ENCODE measurements at places on chromosomes 11 and 22. TPM values are rescaled to one million over a fixed set of nuclear protein-coding genes. Genes with fewer than 3 reads are reported as not detected.
A peak's percentile ranks its signal among the peaks of the same experiment; 100 is the strongest.

DNA sequence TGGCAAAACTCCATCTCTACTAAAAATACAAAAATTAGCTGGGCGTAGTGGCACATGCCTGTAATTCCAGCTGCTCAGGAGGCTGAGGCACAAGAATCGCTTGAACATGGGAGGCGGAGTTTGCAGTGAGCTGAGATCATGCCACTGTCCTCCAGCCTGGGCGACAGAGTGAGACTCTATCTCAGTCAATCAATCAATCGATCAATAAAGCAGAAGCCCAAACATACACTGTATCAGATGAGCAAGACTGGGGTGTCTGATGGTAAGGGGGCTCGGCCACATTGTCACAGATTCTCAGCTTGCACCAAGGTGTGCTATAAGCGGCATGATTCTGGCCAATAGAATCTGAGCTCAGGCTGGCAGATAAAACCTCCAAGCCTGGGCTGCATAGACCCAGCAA is 261.1 kb downstream of the BUD13 start:
- no peaks in the 10 kb centered on the region for H3K4me1 ChIP-seq
- no peak for DNase-seq
- H3K4me3 ChIP-seq, result no peak overlapping the region
- H3K27ac ChIP-seq, result no peak overlapping the region

DNA sequence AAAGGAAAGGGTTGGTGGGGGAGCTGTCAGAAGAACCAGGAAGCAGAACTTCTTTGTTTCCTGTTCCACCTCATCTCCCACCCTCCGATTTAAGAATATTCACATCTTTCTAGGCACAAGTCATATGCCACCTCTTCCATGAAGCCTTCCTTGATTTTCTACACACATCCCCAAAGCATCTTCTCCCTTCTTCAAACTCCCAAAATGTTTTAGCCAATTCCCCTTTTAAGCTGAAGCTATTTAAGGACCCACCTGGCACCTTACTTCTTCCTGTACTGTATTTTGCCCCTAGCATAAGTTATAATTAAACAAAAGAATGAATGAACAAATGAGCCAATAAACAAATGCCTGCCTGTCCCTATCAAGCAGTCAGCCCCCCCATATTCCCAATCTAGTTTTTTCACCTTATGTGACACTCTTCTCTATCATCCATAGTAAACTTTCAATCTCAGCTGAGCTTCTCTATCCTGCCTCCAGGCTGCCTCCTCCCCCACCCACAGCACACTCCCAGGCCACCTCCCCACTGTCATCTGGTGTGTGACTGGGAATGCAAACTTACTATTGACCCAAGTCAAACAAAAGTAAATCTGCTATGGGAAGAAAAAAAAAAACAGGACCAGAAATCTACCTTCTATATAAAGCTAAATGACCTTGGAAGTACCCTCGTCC is 3.9 kb downstream of the TNKS1BP1 start:
- no peak overlapping the region for H3K4me3 ChIP-seq
- no peak for DNase-seq
- no peaks in the 10 kb centered on the region for H3K27me3 ChIP-seq
- peaks cover 51% of the 10 kb centered on the region for H3K36me3 ChIP-seq
- H3K4me1 ChIP-seq, result peaks cover 49% of the 10 kb centered on the region
- H3K27ac ChIP-seq, result no peak overlapping the region

GRCh38 chr22:30922151-30922611 is 46.4 kb downstream of the MORC2 start:
- H3K36me3 ChIP-seq, result peaks cover 17% of the 10 kb centered on the region
- H3K27ac ChIP-seq, result no peak overlapping the region
- DNase-seq, result no peak

DNA sequence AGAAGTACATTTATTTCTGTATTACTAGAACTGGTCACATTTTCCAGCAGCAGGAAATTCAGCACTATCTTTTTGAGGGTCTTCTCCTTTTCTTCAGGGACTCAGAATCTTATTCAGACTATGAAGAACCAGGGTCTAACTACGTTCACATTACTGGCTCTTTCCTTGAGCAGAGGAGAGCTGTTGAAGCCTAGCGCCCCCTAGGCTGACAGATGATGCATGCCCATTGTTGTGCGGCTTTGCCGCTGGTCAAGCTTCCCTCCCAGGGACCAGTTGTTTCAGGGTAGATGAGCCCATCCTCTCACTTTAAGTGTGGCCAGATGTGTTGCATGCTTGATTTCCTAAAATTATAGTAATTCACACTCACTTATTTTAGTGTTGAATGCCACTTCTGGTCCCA is 168.2 kb upstream of the PDGFD start:
- no peaks in the 10 kb centered on the region for H3K4me1 ChIP-seq
- no peak overlapping the region for H3K4me3 ChIP-seq
- H3K27ac ChIP-seq, result no peak overlapping the region
- no peaks in the 10 kb centered on the region for H3K27me3 ChIP-seq
- DNase-seq, result no peak
- H3K36me3 ChIP-seq, result no peaks in the 10 kb centered on the region

GRCh38 chr11:124834526-124835180 is 30.6 kb upstream of the ROBO3 start:
- no peaks in the 10 kb centered on the region for H3K36me3 ChIP-seq
- H3K4me1 ChIP-seq, result 0 out of 2 replicates have a peak, but pooled peaks cover 5% of the 10 kb centered on the region
- H3K27me3 ChIP-seq, result peaks cover 10% of the 10 kb centered on the region

GRCh38 chr11:1988667-1989317 is 8.8 kb downstream of the H19 start:
- H3K27me3 ChIP-seq, result no peaks in the 10 kb centered on the region
- H3K4me1 ChIP-seq, result no peaks in the 10 kb centered on the region
- DNase-seq, result peak; percentile 18
- H3K36me3 ChIP-seq, result no peaks in the 10 kb centered on the region
- no peak overlapping the region for H3K4me3 ChIP-seq
- no peak overlapping the region for H3K27ac ChIP-seq

GRCh38 chr11:15929371-15929901 is 426.9 kb downstream of the SOX6 start:
- no peaks in the 10 kb centered on the region for H3K36me3 ChIP-seq
- no peaks in the 10 kb centered on the region for H3K27me3 ChIP-seq
- H3K27ac ChIP-seq, result no peak overlapping the region
- DNase-seq, result peak; percentile 34

DNA sequence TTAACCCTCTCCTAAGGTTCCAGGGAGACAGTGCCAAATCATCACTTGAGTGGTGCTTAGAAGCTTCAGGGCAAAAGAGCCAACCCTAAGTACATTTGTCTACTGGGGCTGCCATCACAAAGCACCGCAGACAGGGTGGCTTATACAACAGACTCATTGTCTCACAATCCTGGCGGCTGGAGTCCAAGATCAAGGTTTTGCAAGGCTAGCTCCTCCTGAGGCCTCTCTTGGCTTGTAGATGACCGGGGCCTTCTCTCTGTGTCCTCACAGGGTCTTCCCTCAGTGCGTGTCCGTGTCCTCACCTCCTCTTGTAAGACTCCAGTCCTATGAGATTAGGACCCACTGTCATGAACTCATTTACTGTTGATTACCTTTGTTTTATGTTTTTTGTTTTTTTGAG is 34.1 kb upstream of the CD81 start:
- H3K36me3 ChIP-seq, result no peaks in the 10 kb centered on the region
- H3K27me3 ChIP-seq, result no peaks in the 10 kb centered on the region
- H3K27ac ChIP-seq, result no peak overlapping the region
- H3K4me3 ChIP-seq, result no peak overlapping the region

Gene CD3E
- total RNA-seq, result not detected

Gene FAM83F
- not detected for total RNA-seq

Gene TMEM121B
- total RNA-seq, result 0.05 TPM

- no peaks in the 10 kb centered on the region for H3K36me3 ChIP-seq
- no peak overlapping the region for H3K4me3 ChIP-seq
- peaks cover 27% of the 10 kb centered on the region for H3K27me3 ChIP-seq
- no peak overlapping the region for H3K27ac ChIP-seq
- H3K4me1 ChIP-seq, result peaks cover 10% of the 10 kb centered on the region
These were observed 18.9 kb upstream of the IL17REL start for GRCh38 chr22:50031189-50032091.

DNA sequence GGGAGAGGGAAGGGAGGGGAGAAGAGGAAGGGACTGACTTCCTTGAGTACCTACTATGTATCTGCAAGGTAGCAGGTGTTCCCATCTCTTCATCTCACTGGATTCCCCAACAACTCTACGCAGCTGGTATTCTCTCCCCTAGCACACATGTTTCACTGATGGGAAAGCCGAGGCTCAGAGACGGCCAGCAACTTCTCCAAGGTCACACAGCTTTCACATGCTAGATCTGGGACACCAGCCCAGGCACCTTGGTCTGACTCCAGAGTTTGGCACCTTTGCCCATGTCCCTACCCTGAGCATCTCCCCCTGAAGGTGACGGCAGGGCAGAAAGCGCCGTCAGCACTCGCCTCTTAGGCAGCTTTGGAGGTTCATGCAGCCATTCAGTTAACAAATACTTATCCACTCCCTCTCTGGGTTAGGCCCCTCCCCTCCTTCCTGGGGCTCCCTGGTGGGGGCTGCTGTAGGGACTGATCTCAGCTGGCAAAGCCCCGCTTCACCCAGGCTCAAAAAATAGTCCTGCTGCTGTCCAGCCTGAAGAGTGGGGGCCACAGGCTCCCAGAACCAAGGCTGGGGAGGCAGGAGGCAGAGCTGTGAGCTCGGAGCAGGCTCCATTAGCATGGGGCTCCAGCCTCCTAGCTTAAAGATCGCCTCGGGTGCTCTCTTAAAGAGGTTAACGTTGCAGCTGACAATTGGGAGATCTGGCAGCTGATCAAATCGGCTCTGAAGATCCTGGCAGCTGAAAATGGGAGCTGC is 79.4 kb downstream of the IGLL1 start:
- no peak for DNase-seq
- H3K27me3 ChIP-seq, result no peaks in the 10 kb centered on the region
- H3K4me3 ChIP-seq, result no peak overlapping the region

DNA sequence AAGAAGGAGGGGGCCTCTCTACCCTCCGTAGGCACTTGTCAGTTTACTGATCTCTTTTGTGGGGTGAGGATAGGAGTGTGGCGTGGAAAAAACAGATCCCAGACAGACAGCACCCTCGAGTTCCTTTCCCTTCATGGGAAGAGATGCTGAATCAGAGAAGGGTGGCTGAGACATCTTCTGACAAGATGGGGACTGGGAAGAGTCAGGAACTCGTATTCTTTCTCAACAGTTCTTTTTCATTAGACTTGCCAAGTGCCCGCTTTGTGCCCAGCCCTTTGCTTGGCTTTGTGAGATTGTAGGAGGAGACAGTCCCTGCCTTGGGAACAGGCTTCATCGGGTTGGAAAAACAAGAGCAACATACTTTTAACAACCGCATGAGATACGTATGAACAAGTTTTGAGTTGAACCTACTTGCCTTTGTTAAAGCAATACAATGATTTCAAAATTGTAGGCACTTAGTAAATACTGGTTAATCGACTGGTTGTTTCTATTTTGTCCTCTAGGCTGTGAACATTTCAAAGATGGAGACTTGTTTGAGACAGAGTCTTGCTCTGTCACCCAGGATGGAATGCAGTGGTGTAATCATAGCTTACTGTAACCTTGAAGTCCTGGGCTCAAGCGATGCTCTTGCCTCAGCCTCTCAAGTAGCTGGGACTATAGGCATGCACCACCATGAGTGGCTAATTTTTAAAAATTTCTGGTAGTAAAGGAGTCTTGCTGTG is 1.1 kb downstream of the RRM1 start:
- no peaks in the 10 kb centered on the region for H3K27me3 ChIP-seq
- peaks cover 32% of the 10 kb centered on the region for H3K4me1 ChIP-seq
- peaks cover 37% of the 10 kb centered on the region for H3K36me3 ChIP-seq
- DNase-seq, result peak; percentile 68
- H3K27ac ChIP-seq, result peak overlapping the region; percentile 92

DNA sequence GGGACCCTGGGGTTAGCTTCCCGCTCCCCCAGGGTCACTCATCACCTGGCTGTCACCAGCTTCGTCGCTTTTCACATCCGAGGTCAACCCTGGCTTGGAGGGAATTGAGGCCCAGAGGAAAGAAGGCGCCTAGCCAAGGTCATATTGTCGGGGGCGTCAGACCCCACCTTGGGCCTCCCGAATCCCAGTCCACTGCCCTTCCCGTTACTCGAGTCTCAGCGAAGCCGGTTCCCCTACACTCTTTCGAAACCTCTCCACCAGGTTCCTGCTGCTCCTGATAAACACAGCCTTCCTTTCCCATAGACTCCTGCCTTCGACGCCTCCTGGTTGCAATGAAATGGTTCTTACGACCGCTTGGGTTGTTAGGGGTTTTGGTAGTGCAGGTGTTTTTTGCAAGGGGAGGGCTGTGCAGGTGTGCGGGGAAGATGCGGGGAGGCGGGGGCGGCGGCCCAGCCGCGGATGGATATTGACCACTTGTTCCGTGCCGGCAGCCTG is 642 bp downstream of the NAA40 start:
- no peak overlapping the region for H3K27ac ChIP-seq
- H3K4me3 ChIP-seq, result peak overlapping the region; percentile 60
- no peaks in the 10 kb centered on the region for H3K27me3 ChIP-seq
- no peak for DNase-seq

GRCh38 chr11:134925432-134925831 is 513.4 kb upstream of the B3GAT1 start:
- no peaks in the 10 kb centered on the region for H3K36me3 ChIP-seq
- no peaks in the 10 kb centered on the region for H3K27me3 ChIP-seq
- H3K27ac ChIP-seq, result no peak overlapping the region
- H3K4me1 ChIP-seq, result no peaks in the 10 kb centered on the region
- no peak for DNase-seq

Gene OR10D3
- not detected for total RNA-seq

Gene LDHA
- total RNA-seq, result 913 TPM
